ENCODE measurements at places on chromosomes 11 and 22.

GRCh38 chr11:110962921-110963320 lies 250.7 kb upstream of the ARHGAP20 start:
- DNase-seq: no peak

DNA sequence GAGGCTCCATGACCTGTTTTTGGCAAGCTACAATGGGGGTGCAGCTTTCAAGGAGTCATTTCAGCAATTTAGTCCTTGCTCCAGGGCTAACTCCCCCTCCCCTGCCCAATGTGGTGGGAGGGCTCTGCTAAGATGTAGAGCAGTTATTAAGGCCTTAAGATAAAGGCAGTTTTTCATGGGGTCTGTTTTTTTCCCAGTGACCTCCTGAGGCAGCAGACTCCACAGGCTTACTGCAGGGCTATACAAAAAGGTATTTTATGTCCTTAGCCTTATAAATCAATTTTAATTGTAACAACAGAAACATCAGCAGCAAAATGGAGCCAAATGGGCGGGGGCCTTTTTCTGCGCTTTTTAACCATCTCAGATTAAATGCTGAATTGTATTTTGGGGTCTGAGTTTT lies 192.3 kb downstream of the KIRREL3 start:
- DNase-seq: no peak

DNA sequence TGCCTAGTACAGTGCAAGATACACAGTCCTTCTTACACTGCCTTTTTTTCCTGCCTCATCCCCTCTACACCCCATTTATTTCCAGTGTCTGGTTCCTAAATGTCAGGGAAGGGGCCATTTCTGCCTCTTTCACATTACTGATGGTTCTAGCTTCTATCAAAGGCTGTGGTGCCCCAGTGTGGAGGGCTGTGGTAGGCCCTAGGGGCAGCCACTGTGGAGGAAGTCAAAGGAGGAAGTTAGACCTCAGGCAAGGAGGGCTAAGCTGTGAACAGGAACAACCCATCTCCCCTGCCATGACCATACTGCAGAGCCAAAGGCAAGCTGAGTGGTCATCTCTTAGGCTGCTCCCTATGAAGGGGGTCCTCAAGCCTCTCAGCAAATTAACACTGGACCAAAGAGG lies 81.9 kb upstream of the CRTAM start:
- no peak for DNase-seq

- no peak for DNase-seq
Measured at GRCh38 chr11:111694851-111695250, 71.3 kb downstream of the PPP2R1B start.

GRCh38 chr11:64916040-64916774 lies 802 bp downstream of the ATG2A start:
- no peak for DNase-seq

- DNase-seq: no peak
Measured at GRCh38 chr22:29994943-29995342, 85.3 kb upstream of the HORMAD2 start.

DNA sequence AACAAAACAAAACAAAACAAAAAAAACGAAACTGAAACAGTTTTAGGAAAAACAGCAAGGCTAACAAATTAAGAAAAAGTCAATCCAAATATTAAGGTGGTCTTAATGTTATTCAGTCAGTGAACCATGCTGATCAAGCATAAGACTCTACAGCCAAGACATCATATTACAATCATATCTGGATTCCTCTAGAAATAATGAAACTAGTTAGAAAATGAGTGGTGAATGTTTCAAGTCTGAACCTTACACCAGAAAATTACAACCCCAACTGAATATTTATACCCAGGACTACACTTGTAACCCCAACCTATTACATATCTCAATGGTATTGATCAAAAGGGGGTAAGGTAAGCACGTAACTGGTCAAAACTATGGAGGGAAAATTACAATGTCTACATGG lies 48.8 kb downstream of the ACAT1 start:
- no peak for DNase-seq

- no peak for DNase-seq
Measured at GRCh38 chr11:40384991-40385390, 1074.5 kb downstream of the LRRC4C start.

DNA sequence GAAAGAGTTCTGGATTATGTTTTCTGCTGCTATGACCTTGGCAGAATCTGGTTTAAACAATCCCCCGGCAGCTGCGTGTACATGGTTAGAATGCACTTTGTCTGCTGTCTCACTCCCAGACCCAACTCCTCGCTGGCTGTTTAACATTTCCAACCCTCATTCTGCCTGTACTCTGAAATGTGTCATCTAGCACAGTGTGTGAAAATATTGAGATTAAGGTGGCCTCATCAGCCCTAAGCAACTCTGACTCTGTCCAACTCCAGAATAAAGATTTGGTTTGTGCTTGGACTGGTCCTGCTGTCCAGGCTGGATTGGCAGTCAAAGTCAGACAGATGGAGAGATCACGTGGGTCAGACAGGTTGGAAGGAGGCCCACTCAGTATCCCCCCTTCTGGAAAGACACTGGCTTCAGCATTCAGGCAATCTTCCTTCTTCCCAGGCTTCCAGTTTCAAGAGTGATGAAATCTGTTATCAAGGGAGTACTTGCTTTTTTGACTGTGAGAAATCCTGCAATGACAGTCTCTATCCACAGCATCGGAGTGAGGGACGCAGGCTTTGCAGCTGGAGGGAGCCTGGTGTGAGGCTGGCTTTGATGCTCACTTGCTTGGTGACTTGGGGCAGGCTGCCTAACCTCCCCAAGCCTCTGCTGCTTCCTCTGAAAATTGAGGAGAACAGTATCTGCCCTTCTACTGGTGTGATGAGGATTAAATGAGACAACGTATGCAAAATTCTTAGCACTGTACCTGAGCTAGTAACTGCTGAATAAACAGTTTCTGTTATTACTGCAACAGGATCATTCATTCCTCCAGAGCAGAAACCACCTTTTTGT lies 29.8 kb downstream of the ABTB2 start:
- DNase-seq: no peak

DNA sequence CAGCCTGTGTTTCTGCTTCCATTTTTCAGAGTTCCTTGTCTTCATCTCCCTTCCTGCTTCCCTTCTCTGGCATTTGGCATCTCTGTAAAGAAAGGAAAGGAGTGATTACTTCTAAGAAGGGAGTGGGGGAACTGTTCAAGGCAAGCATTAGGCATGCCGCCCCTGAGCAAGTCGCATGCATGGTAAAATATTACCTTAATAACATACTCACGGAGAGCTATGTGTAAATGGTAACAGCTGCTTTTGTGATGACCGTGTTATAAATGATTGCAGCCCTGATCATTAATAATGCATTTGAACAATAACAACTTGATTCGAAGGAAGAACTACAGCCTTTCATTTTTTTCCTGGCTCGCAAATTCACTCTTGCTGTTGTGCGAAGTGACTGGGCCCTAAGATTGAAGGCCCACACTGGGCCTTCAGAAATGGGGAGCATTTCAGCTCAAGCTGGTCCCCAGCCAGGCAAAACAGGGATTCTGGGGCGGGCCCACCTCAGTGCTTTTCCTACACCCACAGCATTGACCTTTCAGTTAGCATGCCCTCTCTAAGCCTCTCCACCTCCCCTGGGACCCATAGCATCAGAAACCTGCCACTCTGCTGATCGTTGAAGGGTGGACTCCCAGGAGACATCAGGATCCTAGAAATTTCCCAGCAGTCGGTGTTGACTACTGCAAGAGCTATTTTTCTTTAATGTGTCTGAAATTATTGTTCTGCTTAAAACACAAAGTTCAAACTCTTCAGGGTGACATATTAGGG lies 263.0 kb upstream of the CADM1 start:
- no peak for DNase-seq

- no peak for DNase-seq
Measured at GRCh38 chr11:77630157-77630710, 7.4 kb downstream of the CLNS1A start.

DNA sequence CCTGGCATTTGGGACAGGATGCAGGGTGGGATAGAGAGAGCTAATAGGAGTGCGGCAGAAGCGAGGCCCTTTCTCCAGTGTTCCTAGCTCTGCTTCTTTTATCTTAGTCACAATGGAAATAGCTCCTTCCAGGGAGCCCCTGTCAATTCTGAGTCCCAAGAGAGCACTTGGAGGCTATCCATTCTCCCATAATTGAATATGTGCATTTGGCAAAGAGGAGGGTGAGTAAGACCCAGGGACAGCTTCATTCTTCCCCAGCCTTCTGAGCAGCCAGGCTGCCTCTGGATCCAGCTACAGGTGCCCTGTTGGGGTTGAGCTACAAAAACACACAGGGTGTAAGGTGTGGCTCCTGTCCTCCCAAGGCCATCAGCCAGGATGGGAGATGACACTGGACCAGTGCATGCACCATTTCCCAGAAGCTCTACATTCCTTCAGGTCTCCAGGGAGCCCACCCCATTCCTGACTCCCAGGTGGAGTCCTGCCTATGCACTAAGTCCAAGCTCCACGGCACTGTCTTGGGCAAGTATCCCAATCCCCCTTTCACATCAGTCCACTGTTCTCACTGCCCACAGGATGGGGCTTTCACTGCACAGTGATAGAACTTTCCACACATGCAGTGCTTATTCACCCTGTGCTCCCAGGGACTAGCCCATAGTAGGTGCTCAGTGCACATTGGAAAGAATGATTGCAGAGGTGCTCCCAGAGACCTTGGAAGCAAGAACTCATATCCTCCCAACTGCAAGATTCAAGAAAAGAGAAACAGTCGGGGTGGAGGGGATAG lies 6.2 kb downstream of the MS4A10 start:
- no peak for DNase-seq

DNA sequence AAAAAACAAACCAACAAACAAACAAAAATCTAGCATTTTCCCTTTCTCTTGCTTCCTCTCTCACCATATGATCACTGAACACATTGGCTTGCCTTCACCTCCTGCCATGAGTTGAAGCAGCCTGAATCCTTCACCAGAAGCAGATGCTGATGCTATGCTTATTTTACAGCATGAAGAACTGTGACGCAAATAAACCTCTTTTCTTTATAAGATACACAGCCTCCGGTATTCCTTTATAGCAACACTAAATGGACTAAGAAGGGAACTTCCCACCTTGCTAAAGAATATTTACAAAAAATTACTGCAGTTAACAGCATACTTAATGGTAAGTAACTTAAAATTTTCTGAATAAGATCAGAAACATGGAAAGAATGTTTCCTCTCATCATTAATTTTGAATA lies 27.7 kb upstream of the TEAD1 start:
- no peak for DNase-seq

DNA sequence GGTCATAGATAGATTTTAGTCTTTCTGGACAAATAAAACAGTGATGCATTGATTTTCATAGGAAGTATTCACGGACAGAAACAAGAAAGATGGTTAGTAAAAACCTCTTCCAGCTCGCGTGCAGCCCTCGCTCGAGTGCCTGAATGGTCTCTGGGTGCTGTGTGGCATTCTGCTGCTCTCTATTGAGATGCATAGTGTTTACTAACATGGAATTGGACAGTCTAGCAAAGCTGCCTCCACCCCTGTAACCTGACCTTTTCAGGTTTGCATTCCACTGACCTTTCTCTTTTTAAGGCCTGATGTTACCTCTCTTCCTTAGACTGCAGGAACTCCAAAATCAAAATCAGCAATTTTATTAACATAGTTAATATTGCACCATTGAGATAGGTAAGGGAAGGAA lies 643.4 kb downstream of the JRKL start:
- DNase-seq: no peak

DNA sequence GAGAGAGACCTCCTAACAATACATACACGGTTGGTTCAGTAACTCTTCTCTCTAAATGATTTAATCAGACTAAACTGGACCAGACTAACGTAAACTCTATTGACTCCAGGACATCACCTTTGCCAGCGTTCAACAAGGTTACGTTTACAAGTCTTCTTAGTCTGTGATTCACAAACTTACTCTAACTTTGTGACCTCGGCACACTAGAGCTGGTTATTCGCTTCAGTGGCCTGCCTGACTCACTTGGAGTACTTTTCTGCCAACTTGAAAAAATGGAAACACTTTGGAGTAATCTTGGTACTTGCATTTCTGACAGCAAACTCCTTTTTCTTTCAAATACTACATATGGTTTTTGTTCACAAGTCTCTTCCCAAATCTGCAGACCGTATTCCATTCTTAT lies 26.2 kb downstream of the MTMR2 start:
- no peak for DNase-seq

DNA sequence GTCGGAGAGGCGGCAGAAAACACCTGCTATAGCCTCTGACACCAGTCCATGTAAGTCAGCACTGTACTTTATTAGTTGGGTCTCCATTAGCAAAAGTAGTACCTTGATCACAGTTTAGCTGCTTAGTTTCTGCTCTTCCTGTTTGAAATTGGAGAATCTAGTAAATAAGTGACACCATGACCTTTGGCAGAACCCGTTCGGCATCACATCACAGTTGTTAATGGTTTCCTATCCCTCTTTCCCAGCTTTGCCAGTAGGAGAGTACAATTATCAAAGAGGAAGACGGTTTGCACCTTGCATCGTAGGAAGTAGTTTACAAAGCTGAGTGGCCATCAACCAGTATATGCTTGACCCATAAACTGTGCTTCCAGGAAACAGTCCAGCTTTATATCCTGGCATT lies 101.8 kb downstream of the TRIM44 start:
- no peak for DNase-seq

DNA sequence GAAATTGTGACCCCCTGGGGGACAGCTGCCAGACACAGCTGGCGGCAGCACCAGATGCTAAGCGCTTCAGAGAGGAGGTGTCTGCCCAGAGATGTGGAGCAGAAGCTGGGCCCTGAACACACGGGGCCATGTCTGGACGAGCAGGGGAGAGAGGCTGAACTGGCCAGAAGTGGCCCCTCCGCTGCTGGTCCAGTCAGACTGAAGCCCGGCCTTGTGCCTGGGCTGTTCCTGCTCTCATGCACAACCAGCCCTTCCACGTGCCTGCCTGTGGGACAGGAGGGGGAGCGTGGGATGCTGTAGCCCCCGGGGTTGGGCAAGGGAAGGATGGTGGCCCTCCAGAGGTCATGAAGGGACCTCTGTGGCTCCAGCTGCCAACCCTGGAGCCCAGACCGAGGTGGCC lies 1.8 kb downstream of the ADM2 start:
- no peak for DNase-seq

DNA sequence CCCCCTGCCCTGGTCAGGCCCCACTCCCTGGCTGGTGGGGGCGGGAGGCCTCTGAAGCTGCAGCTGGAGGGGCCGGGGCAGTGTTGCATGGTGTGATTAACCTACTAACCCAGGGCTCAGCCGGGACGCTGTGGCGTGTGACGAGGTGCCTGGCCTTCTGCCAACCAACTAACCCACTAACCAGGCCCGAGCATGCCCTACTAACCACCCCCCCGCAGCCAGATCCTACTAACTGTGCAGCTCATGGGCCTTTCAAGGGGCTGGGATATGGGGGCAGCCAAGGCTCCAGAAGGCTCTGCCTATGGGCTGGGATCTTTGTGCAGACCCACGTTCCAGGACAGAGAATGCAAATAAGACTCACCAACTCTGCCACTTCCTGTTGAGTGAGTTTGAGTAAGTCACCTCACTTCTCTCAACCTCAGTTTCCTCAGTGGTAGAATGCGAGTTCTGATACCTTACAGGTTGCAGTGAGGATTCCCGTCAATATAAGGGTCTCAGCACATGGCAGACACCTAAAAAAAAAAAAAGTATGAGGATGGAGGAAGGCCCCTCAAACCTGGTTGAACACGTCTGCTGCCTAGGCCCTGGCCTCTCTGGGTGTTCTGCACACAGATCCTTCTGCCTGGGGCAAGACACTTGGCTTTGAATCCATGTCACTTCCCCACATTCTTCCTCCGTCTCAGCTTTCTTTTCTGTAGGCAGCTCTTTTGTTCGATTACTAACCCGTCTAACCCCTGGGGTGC lies 14.1 kb downstream of the MIAT start:
- no peak for DNase-seq
